ENCODE measurements at places on chromosomes 1 and 21.

DNA sequence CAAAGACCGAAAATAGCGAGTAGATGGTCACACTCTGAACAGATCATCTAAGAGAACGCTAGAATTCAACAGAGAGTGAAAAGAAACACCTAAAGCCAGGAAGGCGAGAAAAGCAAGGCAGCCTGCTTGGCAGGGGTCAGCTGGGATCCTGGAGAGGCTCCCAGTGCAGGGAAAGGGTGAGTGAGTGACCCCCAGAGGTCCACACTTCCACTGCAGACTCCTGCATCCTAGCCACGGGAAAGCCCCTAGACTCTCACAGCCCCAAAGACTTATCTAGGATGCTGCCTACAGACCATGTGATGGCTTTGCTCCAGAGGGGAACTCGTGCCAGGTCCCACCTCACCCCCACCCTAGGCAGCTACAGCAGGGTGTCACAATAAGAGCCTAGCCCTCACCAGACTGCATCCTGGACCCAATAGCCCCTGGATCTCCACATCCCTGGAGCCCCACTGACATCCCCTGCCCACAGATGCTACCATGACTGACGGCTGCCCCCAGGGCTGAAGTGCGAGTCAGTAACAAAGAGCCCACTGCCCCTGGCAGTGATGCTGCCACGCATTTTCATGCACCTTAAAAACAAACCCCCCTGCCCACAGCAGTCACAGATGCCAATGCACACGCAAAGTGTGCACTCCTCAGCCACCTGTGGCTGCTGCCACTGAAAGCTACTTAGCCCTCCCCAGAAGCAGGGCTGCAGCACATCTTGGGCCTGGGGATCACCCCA lies 62.2 kb downstream of the PSMG1 start:
- no peak for ATAC-seq

DNA sequence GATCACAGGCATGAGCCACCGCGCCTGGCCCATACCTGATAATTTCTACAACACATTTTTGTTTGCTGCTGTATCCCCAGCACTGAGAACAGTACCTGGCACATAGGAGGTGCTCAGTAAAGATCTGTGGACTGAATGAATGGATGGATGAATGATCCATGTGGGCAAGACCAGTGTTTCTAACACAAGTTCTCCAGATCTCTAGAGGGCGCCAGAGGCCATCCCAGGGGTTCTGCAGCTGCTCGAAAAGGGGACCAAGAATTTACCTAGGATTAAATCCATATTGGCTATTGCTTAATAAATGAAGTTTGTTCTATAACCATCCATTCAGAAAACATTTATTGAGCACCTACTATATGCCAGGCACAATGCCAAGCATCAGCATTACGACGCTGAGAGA lies 167.7 kb downstream of the ACTL8 start:
- no peak for ATAC-seq

GRCh38 chr1:4025752-4026151 lies 125.7 kb upstream of the C1orf174 start:
- no peak for ATAC-seq

DNA sequence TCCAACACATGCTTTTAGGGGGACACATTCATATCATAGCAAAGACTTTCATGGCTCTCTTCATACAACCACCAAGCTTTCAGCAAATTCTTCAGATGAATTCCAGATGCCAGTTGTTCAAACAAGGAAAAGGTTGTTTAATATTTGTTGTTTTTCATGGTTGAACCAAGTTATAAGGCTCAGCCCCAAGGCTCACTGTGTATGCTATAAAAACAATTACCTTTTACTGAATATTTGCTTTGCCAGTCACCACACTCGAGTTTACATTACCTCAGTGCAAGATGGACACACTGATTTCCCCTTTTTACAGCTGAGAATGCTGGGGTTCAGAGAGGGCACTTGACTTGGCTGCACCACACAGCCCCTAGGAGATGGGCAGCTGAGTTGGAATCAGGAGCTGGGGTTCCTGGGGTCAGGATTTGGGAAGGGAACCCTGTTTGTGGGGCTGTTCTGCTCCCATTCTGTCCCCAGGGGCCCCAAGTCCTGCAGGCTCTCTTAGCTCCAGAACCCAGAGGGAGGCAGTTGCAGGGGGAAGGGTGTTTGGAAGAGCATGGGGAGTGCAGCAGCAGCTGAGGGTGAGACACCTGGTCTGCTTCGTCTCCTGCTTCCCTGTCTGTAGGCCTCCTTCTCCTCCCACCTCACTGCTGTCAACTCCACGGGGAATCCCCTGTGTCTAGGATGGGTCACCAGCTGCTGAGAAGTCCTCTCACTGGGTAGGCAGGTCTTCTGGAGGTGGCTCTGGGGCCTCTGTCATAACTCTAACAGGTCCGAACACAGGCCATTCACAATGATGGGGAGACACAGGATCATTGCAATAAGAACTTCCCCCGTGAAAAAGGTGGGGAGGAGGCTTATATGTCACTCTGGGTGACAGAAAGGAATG lies 12.8 kb upstream of the TMPRSS2 start:
- no peak for ATAC-seq

GRCh38 chr1:17520041-17520440 lies 19.5 kb upstream of the ARHGEF10L start:
- no peak for ATAC-seq

DNA sequence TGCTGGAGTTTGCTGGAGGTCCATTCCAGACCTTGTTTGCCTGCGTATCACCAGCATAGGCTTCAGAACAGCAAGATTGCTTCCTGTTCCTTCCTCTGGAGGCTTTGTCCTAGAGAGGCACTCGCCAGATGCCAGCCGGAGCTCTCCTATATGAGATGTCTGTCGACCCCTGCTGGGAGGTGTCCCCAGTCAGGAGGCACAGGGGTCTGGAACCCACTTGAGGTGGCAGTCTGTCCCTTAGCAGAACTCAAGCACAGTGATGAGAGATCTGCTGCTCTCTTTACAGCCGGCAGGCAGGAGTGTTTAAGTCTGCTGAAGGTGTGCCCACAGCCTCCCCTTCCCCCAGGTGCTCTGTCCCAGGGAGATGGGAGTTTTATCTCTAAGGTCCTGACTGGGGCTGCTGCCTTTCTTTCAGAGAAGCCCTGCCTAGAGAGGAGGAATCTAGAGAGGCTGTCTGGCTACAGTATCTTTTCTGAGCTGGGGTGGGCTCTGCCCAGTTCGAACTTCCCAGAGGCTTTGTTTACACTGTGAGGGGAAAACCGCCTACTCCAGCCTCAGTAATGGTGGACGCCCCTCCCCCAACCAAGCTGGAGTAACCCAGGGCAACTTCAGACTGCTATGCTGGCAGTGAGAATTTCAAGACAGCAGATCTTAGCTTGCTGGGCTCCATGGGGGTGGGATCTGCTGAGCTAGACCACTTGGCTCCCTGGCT lies 205.0 kb downstream of the GPR52 start:
- ATAC-seq = no peak

DNA sequence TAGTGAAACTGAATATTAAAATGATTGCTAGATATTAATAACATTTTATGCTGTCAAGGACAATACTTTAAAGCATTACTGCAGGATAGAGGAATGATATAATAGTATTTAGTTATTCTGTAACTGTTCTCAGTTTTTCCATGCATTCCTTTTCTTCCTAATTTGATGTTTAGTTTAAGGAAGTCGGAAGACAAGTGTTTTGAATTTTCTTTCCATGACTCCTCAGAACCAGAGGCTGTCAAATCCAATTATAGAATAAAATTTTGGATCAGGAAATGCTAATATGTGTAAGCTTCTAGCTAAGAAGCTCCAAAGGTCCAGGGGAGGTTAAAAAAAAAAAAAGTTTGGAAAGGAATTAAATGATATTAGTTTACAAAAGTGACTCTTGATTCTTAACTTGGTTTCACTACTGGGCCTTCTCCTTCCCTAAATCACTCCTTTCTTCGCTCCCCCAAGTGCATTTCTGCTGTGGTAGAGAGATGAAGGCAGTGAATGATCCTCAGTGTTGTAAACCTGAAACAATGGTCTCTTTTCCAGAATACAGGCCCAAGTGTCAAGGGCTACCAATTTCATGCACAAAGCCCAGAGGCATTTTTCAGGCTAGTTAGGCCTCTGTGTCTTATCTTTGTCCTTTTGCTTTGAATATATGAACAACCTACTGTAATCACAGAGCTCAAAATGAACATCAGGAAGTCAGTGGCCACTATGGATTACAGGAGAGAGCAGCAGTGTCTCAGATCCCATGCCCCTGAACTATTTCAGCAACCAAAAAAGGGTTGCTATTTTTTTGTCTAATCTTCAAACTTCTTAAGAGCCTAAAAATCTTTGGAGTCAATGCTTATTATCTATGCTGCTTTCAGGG lies 6.2 kb downstream of the ADSS2 start:
- ATAC-seq = no peak

GRCh38 chr1:150362721-150363425 lies 1.1 kb upstream of the RPRD2 start:
- no peak for ATAC-seq

GRCh38 chr21:38120984-38121855 lies 135.6 kb upstream of the KCNJ15 start:
- no peak for ATAC-seq

DNA sequence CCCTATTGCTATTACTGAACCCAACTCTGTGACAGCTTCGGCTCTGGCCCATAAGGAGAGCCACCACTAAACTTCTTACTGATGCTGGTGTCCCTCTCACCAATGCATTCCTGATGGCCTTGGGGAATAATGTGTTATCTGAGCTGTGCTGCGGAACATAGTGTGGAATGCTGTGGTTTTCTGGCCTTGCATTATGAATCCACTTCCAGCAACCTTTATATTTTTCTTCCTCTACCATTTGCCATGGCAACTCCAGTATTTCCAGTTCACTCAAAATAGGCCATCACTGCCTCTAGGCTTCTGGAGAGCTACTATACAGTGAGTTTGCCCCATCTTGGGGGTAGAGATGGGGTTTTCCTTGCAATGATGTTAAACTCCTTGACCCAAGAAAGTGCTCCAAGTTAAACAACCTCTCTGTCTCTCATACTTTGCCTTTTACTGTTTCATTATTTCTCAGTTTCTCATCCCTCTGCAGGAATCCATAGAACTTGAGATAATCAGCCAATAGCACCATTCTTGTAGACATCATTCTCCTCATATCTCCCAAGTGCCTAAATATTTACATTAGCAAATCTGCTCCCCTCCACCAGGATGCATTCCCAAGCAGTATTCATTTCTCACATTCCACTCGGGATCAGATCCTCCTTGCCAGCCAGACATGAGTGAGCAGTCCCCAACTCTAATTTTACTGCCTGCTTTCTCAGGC lies 11.1 kb upstream of the RAVER2 start:
- ATAC-seq = no peak

GRCh38 chr1:46081206-46081605 lies 51.2 kb downstream of the PIK3R3 start:
- ATAC-seq = no peak

DNA sequence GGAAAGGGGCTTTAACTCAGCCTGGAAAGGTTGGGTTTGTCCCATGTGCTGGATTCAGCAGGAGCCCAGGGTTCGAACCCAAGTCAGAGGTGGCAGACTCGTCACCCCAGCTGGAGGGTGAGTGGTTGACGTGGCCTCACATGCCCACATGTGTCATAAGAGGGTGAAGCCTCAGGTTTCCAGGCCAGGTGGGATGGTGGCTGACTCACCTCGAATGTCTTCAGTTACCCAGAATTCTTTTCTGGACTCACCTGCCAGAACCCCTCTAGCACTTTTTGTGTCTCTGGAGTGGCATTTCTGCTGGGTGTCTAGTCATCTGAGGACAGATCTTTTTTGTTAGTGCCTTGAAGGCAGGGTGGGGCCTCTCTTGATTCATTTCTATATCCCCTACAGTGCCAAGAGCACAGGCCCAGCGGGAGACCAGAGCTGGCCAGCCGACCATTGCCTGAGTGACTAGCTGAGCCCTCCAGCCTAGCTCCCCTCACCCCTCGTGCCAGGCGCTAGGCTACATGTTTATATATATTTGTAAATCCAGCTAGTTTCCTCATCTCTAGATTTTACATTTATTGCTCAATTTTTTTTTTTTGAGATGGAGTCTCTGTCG lies 28.1 kb downstream of the IL6R start:
- ATAC-seq = peak; percentile 27

DNA sequence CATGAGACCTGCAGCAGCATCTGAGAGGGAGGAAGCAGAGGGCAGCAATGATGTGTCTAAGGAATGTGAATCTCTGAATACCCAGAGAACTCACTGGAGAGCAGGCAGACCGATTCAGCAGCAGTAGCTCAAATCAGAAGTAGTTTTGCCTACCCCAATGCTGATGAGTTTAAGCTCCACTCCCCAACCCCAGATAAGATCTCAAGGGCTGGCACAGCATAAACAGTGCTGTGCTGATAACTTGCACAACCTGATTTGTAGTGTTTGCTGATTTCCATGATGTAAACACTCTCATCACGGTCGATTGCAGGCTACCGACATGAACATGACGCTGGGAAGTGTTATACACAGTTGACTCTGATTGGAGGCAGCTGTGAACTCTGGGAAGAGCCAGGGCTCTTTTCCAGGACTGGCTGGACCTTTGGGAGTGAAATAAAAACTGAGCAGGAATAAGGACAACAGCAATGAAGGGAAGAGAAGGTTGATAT lies 11.2 kb upstream of the HMGCS2 start:
- no peak for ATAC-seq

DNA sequence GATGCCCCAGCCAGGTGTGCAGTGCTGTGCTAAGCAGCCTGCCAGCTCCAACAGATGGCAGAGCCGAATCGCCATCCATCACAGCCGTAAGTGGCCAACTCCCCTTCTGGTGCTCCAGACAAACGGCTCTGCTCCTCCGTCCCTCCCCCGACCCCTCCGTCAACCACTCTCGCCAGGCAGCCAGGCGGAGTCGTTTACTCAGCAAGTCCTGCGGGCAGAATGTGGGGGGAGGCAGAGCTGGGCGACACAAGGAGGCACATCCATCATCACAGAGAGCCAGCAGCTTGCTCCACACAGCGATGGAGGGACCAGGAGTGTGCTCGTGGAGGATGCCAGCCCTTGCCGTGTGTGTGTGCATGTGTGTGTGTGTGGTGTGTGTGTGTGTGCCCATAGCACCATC lies 206.6 kb upstream of the GRIK3 start:
- ATAC-seq = no peak

- ATAC-seq = no peak
Observed at GRCh38 chr1:32367912-32368635, 5.7 kb downstream of the TSSK3 start.

DNA sequence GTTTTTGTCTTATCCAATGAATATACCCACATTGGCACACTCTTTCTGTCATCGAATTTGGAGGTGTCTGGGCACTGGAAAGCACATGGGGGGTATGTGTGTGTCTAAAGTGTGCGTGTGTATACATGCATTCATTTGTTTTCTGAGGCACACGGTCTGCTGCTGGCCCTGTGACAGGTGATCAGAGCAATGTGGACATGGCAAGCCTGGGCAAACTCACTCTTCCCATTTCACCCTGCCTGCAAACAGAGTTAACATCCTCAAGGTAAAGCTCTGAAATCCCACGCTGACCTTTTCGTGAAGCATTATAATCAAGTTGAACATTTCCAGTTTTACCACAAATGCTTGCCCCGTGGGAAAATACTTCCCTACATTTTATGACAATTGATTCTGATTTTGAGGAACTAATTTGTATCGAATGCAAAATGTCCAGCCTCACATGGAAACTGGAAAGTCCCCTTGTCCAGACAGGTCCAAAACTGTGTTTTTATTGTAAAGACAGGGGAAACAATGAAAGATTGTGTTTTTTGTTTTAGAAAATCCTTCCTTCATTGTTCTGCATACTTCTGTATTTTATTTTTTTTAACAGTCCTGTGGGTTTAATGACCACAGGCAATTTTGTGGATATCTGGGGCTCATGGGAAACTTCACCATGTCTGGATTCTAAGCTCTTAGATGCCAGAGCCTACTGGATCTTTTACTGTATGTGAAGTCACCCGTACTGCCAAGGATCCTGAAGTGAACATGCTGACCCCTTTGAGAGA lies 160.9 kb downstream of the PBX1 start:
- no peak for ATAC-seq
